ENCODE measurements at places on chromosomes 1 and 21.
A peak's percentile ranks its signal among the peaks of the same experiment; 100 is the strongest.

DNA sequence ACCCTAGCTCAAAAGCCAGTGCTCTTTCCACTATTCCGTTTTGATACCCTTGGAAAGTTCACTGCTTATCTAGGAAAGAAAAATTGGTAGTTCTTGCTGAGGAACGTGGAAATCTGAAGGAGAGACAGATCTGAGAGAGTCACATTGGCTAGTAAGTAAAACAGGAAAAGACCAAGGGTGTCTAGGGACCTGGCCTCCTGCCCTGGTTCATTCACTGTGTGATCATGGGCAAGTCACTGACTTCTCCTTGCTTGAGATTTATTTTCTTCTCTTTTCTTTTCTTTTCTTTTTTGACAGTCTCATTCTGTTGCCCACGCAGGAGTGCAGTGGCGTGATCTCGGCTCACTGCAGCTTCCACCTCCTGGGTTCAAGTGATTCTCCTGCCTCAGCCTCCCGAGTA, 90.8 kb downstream of the NFIA start:
- DNase-seq, result no peak

DNA sequence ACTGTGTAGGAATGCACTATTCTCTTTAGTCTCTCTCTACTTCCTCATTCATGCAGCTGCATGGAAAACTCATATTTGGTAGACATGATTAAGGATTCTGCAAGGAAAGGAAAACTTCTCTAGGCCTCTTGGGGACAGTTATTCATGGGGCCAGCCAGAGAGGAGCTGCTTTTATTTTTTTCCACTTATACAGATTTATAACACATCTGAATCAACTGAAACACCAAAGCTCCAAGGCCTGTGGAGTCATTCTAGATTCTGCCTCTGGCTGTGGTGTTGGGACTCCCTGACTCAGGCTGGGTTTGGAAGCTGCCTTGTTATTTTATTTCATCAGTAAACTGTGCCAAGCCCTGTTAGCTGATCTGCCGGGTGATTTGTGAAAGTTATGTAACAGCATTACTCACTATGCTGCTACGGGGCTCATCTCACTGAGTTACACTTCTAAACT, 83.9 kb upstream of the EDEM3 start:
- peak; percentile 96 for DNase-seq

DNA sequence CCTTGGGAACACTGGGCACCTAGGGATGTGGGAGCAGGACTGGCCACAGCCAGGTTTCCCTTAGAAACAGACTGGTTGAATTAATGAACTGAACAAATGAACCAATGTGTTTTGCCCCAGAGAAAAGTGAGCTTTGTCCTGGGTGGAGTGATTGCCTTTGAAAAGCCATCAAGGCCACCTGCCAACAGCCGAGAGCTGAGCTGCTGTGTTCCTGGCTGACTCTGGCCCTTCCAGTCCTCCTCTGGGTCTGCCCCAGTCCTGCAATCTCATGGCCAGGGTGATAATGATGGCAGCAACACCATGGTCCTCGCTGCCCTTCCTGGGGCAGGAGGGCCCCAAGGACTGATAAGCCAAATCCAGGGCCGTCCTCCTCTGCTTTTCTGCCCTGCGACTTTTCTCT, 18.2 kb upstream of the GJA9 start:
- no peak for DNase-seq

DNA sequence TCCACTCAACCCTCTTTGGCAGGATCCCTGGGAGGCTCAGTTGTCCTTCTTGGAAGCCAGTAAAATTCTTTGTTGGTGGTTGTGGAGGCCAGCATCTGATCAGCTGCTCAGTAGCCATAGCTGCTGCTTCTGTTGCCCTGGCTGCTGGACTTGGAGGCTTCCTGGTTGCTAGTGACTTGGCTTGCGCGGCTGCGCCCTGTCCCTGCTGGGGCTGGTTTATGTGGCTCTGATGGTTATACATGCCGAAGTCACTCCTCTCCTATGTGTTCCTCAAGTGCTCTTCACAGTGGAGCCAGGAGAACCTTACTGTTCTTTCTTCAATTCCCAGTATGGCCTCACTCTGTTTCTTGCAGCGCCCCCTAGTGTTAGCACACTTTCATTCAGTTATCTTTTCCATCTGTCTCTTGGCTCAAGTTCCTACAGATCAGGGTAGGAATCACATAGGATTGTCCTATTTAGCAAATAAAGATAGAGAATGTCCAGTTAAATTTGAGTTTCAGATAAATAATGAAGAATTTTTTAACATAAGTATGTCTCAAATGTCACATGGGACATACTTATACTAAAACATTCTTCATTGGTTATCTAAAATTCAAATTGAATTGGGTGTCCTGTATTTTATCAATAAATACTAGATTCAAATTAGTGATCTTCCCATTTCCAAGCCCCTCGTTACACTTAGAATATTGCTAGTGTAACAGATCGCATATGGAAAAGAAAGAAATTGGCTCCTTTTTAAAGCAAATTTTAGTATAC, 176.5 kb downstream of the TGFB2 start:
- DNase-seq, result no peak

- DNase-seq, result no peak
Observed at GRCh38 chr1:180188684-180189175, 34.1 kb downstream of the QSOX1 start.

GRCh38 chr1:230957580-230957989, 21.1 kb downstream of the TTC13 start:
- no peak for DNase-seq

DNA sequence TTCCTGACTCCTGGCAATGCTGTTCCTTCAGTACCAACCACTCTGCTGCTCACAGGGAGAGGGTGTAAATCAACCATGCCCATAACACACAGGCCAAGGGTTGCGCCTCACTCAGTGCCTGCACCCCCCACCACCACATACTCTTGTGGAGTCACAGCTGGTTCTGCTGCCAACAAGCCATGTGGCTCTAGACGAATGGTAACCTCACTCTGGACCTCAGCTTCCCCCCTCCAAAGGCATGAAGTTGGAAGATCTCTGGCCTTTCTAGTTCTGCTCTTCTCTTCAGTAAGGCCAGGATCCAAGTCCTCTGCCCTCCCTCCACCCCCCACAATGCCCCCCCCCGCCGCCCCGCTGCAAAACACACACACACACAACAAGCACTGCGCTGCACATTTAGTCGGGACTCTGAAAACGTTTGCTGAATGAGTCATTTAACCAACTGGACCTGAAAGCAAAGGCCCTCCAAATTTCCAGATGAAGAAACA, 1.7 kb upstream of the GLIS1 start:
- DNase-seq, result peak; percentile 80

- DNase-seq, result no peak
Observed at GRCh38 chr1:159958719-159959380, 4.8 kb upstream of the SLAMF9 start.

GRCh38 chr1:55402671-55403464, 187.7 kb upstream of the USP24 start:
- DNase-seq, result no peak
